ENCODE measurements at places on chromosomes 12 and 14.

DNA sequence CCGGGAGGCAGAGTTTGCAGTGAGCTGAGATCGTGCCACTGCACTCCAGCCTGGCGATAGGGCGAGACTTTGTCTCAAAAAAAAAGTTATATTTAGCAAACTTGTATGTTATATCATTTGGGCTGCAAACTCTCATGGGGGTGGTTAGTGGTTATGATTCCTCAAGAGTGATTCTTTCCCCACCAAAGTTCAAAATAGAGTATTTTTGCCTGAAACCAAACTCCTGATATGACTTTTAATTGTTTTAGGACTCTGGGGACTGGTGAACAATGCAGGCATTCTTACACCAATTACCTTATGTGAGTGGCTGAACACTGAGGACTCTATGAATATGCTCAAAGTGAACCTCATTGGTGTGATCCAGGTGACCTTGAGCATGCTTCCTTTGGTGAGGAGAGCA lies 18.6 kb downstream of the HSD17B6 start:
- DNase-seq = no peak

GRCh38 chr12:132955094-132956010 lies 754 bp downstream of the ZNF605 start:
- DNase-seq = no peak

DNA sequence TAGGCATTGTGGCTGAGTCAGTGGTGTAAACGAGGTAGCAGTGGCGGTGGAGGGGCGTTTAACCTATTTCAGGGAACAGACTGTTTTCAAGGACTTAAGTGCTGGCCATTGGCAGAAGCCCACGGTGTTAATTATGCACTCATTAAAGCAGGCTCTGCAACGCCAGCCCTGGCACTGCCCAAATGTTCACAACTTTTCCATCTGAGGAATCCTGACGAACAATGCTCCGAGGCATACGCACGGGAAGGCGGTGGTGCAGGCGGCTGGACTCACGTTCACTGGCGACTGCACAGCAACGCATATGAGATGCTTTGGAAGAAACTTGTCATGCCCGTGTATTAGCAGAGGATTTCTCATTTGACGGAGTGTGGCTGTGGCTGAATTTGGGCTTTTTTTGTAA lies 70.6 kb upstream of the SLC24A4 start:
- DNase-seq = no peak

DNA sequence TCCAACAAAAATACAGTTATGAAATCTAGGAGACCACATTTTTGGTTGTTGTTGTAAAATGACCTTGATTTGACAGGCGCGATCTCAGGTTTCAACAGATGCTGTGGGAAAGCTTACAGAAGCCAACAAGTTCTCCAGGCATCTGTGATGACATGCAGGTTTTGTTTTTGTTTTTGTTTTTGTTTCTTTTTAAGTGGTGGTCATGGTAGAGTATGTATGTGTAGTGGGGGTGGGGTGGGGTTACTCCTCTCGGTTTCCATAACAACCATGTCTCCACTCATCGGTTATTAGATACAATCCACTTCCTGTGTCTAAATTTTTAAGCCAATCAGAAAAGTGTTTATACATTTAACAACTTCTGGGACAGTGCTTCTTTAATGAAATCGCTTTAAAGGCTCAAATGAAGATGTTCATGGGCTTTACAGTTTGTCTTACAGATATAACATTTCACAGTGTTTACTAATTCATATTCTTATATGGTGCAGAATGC lies 199.9 kb upstream of the FOXN3 start:
- peak; percentile 52 for DNase-seq

- no peak for DNase-seq
Measured at GRCh38 chr12:123828120-123828519, 66.0 kb downstream of the DNAH10 start.

All from stimulated activated naive CD4-positive, alpha-beta T cell (primary cell).